ENCODE measurements at places on chromosomes 1 and 21. TPM values are rescaled to one million over a fixed set of nuclear protein-coding genes. Genes with fewer than 3 reads are reported as not detected.
A peak's percentile ranks its signal among the peaks of the same experiment; 100 is the strongest.

The KRTAP19-8 gene
- not detected for total RNA-seq

The KLHDC7A gene
- total RNA-seq = not detected

The HSPA6 gene
- total RNA-seq = 0.78 TPM

The MEX3A gene
- total RNA-seq = 0.36 TPM

The PRMT6 gene
- total RNA-seq = 6.1 TPM

The NMNAT2 gene
- total RNA-seq = not detected

The NDUFV3 gene
- total RNA-seq = 15.8 TPM

The RGSL1 gene
- not detected for total RNA-seq

The MCOLN2 gene
- 9.7 TPM for total RNA-seq

The HSD3B2 gene
- total RNA-seq = not detected

The UROD gene
- 41.0 TPM for total RNA-seq

The NOS1AP gene
- not detected for total RNA-seq

The ATP1A4 gene
- 0.22 TPM for total RNA-seq

The TBX19 gene
- total RNA-seq = 1.6 TPM

The LMNA gene
- 435 TPM for total RNA-seq

The AGO3 gene
- 34.5 TPM for total RNA-seq

The NSUN4 gene
- total RNA-seq = 36.7 TPM

The SYPL2 gene
- not detected for total RNA-seq

GRCh38 chr1:185785586-185785985 is 51.4 kb downstream of the HMCN1 start:
- H3K36me3 ChIP-seq = no peaks in the 10 kb centered on the region
- no peak overlapping the region for H3K27ac ChIP-seq
- DNase-seq = no peak
- H3K27me3 ChIP-seq = no peaks in the 10 kb centered on the region
- no peaks in the 10 kb centered on the region for H3K4me1 ChIP-seq
- no peak overlapping the region for H3K4me3 ChIP-seq

DNA sequence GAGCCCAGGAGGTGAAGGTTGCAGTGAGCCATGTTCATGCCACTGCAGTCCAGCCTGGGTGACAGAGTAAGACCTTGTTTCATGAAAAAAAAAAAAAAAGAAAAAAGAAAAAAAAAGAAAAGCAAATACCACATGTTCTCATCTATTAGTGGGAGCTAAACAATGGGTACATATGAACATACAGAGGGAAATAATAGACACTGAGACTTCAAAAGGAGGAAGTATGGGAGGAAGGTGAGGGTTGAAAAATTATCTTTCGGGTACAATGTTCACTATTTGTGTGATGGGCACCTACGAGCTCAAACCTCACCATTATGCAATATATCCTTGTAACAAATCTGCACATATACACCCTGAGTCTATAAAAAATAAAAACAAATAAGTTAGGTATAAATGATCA is 6.4 kb downstream of the ITGB3BP start:
- no peak overlapping the region for H3K27ac ChIP-seq
- DNase-seq = no peak
- no peaks in the 10 kb centered on the region for H3K27me3 ChIP-seq
- no peaks in the 10 kb centered on the region for H3K4me1 ChIP-seq
- no peak overlapping the region for H3K4me3 ChIP-seq

- no peaks in the 10 kb centered on the region for H3K4me1 ChIP-seq
- no peak for DNase-seq
- H3K4me3 ChIP-seq = no peak overlapping the region
These were observed 155.4 kb downstream of the NFIA start for GRCh38 chr1:61237659-61238358.

- no peaks in the 10 kb centered on the region for H3K27me3 ChIP-seq
- H3K4me3 ChIP-seq = no peak overlapping the region
- no peak for DNase-seq
- H3K27ac ChIP-seq = no peak overlapping the region
- no peaks in the 10 kb centered on the region for H3K36me3 ChIP-seq
These were observed 412.7 kb upstream of the VAMP3 start for GRCh38 chr1:7358425-7358824.

- no peak for DNase-seq
- H3K36me3 ChIP-seq = no peaks in the 10 kb centered on the region
- H3K4me3 ChIP-seq = peak overlapping the region; percentile 15
- H3K27me3 ChIP-seq = no peaks in the 10 kb centered on the region
- H3K4me1 ChIP-seq = peaks cover 10% of the 10 kb centered on the region
These were observed 11.9 kb upstream of the RIPPLY3 start for GRCh38 chr21:36994501-36995158.

- no peaks in the 10 kb centered on the region for H3K27me3 ChIP-seq
- H3K4me1 ChIP-seq = peaks cover 31% of the 10 kb centered on the region
These were observed 45.8 kb upstream of the NTPCR start for GRCh38 chr1:232904566-232904965.

- H3K4me1 ChIP-seq = no peaks in the 10 kb centered on the region
- no peak for DNase-seq
- no peak overlapping the region for H3K27ac ChIP-seq
- H3K4me3 ChIP-seq = no peak overlapping the region
These were observed 54.9 kb downstream of the TMEM53 start for GRCh38 chr1:44619261-44619900.

GRCh38 chr1:112312879-112313278 is 83.1 kb upstream of the CTTNBP2NL start:
- no peaks in the 10 kb centered on the region for H3K4me1 ChIP-seq
- no peaks in the 10 kb centered on the region for H3K36me3 ChIP-seq
- no peak overlapping the region for H3K27ac ChIP-seq
- H3K27me3 ChIP-seq = peaks cover 18% of the 10 kb centered on the region
- no peak for DNase-seq
- no peak overlapping the region for H3K4me3 ChIP-seq

- H3K36me3 ChIP-seq = no peaks in the 10 kb centered on the region
- H3K27me3 ChIP-seq = no peaks in the 10 kb centered on the region
- no peak overlapping the region for H3K27ac ChIP-seq
- DNase-seq = no peak
- H3K4me1 ChIP-seq = peaks cover 86% of the 10 kb centered on the region
- no peak overlapping the region for H3K4me3 ChIP-seq
These were observed 16.1 kb downstream of the HIVEP3 start for GRCh38 chr1:41902664-41903063.

GRCh38 chr1:18528616-18529015 is 47.9 kb downstream of the KLHDC7A start:
- peaks cover 6% of the 10 kb centered on the region for H3K27me3 ChIP-seq
- H3K36me3 ChIP-seq = no peaks in the 10 kb centered on the region
- no peak overlapping the region for H3K27ac ChIP-seq
- no peak overlapping the region for H3K4me3 ChIP-seq

DNA sequence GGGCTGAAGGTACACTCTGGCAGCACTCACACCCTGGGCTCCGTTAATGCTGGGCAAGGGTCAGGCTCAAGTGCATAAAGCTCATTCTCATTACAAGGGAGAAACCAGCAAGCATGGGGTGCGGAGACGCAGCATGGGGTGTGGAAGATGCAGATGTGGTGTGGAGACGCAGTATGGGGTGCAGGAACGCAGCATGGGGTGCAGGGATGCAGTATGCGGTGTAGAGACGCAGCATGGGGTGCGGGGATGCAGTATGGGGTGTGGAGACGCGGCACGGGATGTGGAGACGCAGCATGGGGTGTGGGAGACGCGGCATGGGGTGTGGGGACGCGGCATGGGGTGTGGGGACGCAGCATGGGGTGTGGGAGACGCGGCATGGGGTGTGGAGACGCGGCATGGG is 390.7 kb downstream of the NPHP4 start:
- H3K27ac ChIP-seq = no peak overlapping the region
- H3K4me3 ChIP-seq = no peak overlapping the region
- no peaks in the 10 kb centered on the region for H3K4me1 ChIP-seq
- DNase-seq = no peak
- no peaks in the 10 kb centered on the region for H3K36me3 ChIP-seq
- H3K27me3 ChIP-seq = no peaks in the 10 kb centered on the region

- no peaks in the 10 kb centered on the region for H3K27me3 ChIP-seq
- H3K4me3 ChIP-seq = no peak overlapping the region
- H3K36me3 ChIP-seq = no peaks in the 10 kb centered on the region
- no peaks in the 10 kb centered on the region for H3K4me1 ChIP-seq
- no peak overlapping the region for H3K27ac ChIP-seq
- DNase-seq = no peak
These were observed 31.9 kb downstream of the WNT9A start for GRCh38 chr1:227915564-227916553.

GRCh38 chr1:39491146-39491921 is at the start of gene BMP8A:
BMP8A (plus strand) TSS chr1:39491636; CDS start chr1:39491992, 356 bp downstream.
- peaks cover 15% of the 10 kb centered on the region for H3K4me1 ChIP-seq
- DNase-seq = peak; percentile 76
- H3K36me3 ChIP-seq = peaks cover 7% of the 10 kb centered on the region
- H3K27ac ChIP-seq = no peak within 1 kb of the TSS
- peak within 1 kb of the TSS; percentile 34 for H3K4me3 ChIP-seq
- H3K27me3 ChIP-seq = peaks cover 18% of the 10 kb centered on the region

DNA sequence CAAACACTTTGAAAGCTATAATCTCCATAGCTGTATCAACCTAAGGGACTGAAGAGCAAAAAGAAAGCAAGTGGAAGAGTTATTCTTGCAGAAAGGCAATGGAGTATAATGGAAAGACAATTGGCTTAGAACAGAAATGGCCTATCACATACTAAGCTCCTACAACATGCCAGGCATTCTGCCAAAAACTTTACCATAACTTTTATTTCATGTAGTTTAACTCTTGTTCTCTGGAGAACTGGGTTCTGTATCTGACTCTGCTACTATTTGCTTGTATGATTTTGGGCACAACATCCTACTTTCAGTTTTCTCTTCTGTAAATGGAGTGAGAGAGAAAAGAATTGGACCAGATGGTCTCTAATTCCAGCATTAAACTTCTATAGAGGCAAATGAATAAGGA is 449.1 kb downstream of the GPATCH2 start:
- DNase-seq = no peak
- H3K27me3 ChIP-seq = no peaks in the 10 kb centered on the region
- no peak overlapping the region for H3K27ac ChIP-seq
- no peak overlapping the region for H3K4me3 ChIP-seq
- H3K36me3 ChIP-seq = no peaks in the 10 kb centered on the region
- H3K4me1 ChIP-seq = no peaks in the 10 kb centered on the region

GRCh38 chr1:95257758-95258157 is 23.7 kb downstream of the RWDD3 start:
- no peaks in the 10 kb centered on the region for H3K4me1 ChIP-seq
- H3K36me3 ChIP-seq = peaks cover 3% of the 10 kb centered on the region

- H3K27me3 ChIP-seq = no peaks in the 10 kb centered on the region
- peaks cover 23% of the 10 kb centered on the region for H3K4me1 ChIP-seq
- H3K27ac ChIP-seq = peak overlapping the region; percentile 78
- DNase-seq = no peak
These were observed 84.4 kb downstream of the NIBAN1 start for GRCh38 chr1:184889902-184890301.

DNA sequence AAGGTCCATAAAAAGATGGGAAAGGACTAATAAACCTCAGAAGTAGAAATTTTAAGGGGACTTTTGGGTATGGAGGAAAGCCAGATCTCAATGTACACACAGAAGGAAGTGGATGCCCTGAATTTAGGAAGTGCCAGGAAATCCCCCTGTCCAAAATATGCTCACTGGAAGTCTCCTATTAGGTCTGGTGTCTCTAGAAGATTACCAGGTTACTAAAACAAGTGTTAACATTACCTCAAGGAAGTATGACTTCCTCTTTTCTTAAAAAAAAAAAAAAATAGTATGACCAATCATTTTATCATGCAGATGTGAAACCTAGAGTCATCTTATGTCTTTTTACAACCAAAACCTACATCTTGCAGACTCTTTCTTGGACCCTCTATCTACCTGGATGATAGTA is 30.7 kb downstream of the CD58 start:
- H3K4me1 ChIP-seq = peaks cover 16% of the 10 kb centered on the region
- no peak for DNase-seq
- H3K36me3 ChIP-seq = peaks cover 34% of the 10 kb centered on the region
- no peak overlapping the region for H3K4me3 ChIP-seq

- H3K36me3 ChIP-seq = no peaks in the 10 kb centered on the region
- no peaks in the 10 kb centered on the region for H3K4me1 ChIP-seq
- H3K27me3 ChIP-seq = no peaks in the 10 kb centered on the region
These were observed 261.3 kb upstream of the CHRM3 start for GRCh38 chr1:239125027-239125426.

DNA sequence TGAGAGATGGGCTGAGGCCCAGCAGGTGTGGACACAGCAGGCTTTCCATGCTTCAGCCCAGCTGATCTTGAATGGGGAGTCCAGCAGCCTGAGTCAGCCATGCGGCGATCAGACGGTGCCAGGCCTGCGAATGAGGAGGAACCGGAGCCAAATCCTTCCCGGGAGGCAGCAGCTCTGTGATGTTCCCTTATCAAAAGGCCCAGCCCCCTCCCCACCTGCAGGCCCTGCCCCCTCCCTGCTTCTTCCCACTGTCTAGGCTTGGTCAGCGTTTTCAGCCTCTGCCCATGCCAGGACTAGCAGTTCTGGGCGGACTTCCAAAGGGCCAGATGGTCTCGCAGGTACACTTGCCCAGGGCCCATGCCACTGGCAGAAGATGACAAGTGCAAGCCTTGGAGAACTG is 253.8 kb downstream of the KAZN start:
- no peaks in the 10 kb centered on the region for H3K4me1 ChIP-seq
- no peak for DNase-seq
- H3K27me3 ChIP-seq = no peaks in the 10 kb centered on the region
- H3K27ac ChIP-seq = no peak overlapping the region
- H3K36me3 ChIP-seq = no peaks in the 10 kb centered on the region

GRCh38 chr1:236377832-236378535 is 16.1 kb upstream of the EDARADD start:
- no peaks in the 10 kb centered on the region for H3K27me3 ChIP-seq
- no peak overlapping the region for H3K4me3 ChIP-seq
- DNase-seq = no peak
- no peak overlapping the region for H3K27ac ChIP-seq
- no peaks in the 10 kb centered on the region for H3K4me1 ChIP-seq

DNA sequence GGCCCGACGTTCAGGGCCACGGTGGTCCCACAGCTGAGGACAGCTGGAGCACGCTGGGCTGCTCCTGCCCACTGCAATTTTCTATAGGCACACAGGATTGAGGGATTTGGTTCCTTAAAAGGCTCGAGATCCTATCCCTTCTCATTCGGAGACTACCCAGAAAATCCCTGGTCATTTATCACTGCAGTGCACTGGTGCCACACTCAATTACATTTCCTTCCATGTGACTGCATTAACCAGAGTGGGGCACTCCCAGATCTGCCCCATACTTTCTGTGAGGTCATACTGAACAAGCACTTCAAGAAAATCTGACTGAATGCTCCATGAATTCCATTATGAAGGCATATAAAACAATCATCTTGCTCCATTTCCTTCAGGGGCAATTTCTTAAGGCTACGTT is 49.8 kb upstream of the KCNE1 start:
- H3K4me3 ChIP-seq = no peak overlapping the region
- no peaks in the 10 kb centered on the region for H3K36me3 ChIP-seq
- no peak overlapping the region for H3K27ac ChIP-seq
- H3K27me3 ChIP-seq = no peaks in the 10 kb centered on the region
- no peaks in the 10 kb centered on the region for H3K4me1 ChIP-seq
- DNase-seq = no peak

- H3K4me1 ChIP-seq = no peaks in the 10 kb centered on the region
- no peaks in the 10 kb centered on the region for H3K36me3 ChIP-seq
- H3K27ac ChIP-seq = no peak overlapping the region
- no peak overlapping the region for H3K4me3 ChIP-seq
- peaks cover 8% of the 10 kb centered on the region for H3K27me3 ChIP-seq
- DNase-seq = no peak
These were observed 113.0 kb downstream of the ETS2 start for GRCh38 chr21:38918607-38919346.

GRCh38 chr21:31879241-31879650 is 6.4 kb downstream of the HUNK start:
- no peak overlapping the region for H3K4me3 ChIP-seq
- no peaks in the 10 kb centered on the region for H3K36me3 ChIP-seq
- no peaks in the 10 kb centered on the region for H3K4me1 ChIP-seq
- no peak for DNase-seq

- DNase-seq = peak; percentile 76
- no peaks in the 10 kb centered on the region for H3K27me3 ChIP-seq
- H3K4me1 ChIP-seq = peaks cover 33% of the 10 kb centered on the region
- peaks cover 2% of the 10 kb centered on the region for H3K36me3 ChIP-seq
- H3K27ac ChIP-seq = peak overlapping the region; percentile 88
- peak overlapping the region; percentile 47 for H3K4me3 ChIP-seq
These were observed 35.3 kb upstream of the CACYBP start for GRCh38 chr1:174964261-174964971.
